Activated CD8-positive, alpha-beta memory T cell treated with anti-CD3 and anti-CD28 coated beads for 1 hour (primary cell): ENCODE measurements at places on chromosomes 4 and X.
A peak's percentile ranks its signal among the peaks of the same experiment; 100 is the strongest.

DNA sequence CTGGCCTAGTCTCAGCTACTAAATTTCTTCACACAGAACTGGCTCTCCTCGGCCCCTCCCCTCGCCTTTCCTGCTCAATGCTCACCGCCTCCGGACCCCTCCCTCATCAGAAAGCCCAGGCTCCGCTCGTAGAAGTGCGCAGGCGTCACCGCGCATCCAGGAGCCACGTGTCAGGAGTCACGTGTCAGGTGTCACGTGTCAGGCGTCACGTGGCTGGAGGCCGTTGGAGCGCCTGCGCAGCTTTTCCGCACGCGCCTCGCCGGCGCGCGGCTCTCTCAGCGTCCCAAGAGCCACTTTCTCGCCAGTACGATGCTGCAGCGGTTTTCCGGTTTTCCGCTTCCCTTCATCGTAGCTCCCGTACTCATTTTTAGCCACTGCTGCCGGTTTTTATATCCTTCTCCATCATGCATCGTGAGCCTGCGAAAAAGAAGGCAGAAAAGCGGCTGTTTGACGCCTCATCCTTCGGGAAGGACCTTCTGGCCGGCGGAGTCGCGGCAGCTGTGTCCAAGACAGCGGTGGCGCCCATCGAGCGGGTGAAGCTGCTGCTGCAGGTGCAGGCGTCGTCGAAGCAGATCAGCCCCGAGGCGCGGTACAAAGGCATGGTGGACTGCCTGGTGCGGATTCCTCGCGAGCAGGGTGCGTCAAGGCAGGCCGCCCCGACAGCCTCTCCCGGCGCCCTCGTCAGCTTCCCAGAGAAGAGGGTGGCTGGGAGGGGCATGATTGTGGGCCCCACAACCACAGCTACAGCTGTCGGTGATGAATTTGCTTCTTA lies at the start of gene SLC25A31:
TSS of gene SLC25A31 (plus strand) at position 259 of the 772 bp plus-strand sequence. CDS start at position 405, 146 bp downstream.
- no peak for DNase-seq

- no peak for DNase-seq
Observed at GRCh38 chr4:24810871-24811631, 15.7 kb downstream of the SOD3 start.

DNA sequence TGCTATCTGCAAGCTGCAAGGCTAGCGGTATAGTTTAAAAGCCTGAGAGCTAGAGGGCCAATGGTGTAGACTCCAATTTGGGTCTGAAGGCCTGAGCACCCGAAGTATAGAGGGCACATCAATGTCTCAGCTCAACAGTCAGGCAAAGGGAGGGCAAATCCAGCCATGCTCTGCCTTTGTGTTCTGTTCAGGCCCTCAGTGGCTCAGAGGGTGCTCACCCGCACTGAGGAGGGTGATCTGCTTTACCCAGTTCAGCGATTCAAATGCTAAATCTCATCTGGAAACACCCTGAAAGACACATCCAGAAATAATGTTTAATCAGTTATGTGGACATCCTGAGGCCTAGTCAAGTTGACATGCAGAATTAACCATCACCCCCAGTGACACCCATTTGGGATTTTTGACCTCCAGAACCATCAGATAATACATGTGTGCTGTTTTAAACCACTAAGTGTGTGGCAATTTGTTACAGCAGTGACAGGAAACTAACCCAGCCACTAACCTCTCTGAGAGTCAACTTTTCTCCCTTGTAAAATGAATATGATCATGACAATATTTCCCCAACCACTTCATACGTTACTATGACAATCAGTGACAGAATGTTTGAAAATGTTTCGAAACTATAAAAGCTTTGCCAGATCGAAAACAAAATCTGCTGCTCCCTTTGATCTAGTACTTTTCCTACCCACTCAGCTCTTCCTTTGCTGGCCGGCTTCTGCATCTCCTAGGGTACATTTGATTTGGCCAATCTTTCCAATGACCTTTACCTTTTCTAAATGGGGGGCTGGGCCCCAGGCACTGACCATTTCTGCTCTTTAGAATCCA lies 8.4 kb upstream of the TBL1X start:
- DNase-seq, result no peak

DNA sequence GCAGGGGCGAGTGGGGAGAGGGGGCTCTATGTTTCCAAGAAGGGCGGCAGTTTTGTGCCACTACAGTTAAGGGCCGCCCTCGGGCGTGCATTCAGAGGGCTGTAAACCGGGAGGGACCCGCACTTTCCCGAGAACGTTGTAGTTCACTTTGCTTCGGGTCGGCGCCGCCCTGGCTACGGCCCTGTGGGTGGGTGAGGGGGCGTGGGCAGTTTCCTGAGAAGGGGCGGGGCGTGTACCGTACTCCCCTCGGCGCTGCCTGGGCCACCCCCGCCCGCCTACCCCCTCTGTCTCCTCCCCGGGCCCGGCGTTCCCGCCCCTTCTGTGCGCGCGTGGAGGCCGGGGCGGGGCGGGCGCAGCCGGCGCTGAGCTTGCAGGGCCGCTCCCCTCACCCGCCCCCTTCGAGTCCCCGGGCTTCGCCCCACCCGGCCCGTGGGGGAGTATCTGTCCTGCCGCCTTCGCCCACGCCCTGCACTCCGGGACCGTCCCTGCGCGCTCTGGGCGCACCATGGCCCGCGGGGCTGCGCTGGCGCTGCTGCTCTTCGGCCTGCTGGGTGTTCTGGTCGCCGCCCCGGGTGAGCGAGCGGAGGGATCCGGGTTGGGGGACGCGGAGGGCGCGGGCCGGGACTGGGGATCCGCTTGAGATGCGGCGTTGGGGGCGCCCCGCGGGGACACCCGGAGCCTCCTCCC lies at the start of gene CD99:
TSS of gene CD99 (plus strand) at position 440 of the 687 bp plus-strand sequence. CDS start at position 506, 66 bp downstream.
- DNase-seq, result peak; percentile 85

DNA sequence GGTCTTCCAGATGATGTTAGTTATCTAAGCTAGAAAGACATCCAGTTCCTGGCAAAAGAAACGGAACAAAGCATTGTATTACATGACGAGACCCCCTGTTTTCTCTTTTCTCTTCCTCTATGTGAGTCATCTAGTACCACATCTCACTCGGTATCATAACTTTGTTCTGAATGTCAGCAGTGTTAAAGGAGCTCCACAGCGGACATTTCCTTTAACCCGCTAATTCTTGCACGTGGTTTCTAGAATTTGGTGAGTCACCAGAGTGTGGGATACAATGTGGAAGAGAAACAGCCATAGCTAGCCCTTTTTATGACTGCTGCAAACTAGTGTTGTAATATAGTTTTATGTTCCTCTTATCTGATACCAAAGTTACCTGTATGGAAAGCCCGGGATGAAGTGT lies 243.7 kb downstream of the TENM3 start:
- no peak for DNase-seq

DNA sequence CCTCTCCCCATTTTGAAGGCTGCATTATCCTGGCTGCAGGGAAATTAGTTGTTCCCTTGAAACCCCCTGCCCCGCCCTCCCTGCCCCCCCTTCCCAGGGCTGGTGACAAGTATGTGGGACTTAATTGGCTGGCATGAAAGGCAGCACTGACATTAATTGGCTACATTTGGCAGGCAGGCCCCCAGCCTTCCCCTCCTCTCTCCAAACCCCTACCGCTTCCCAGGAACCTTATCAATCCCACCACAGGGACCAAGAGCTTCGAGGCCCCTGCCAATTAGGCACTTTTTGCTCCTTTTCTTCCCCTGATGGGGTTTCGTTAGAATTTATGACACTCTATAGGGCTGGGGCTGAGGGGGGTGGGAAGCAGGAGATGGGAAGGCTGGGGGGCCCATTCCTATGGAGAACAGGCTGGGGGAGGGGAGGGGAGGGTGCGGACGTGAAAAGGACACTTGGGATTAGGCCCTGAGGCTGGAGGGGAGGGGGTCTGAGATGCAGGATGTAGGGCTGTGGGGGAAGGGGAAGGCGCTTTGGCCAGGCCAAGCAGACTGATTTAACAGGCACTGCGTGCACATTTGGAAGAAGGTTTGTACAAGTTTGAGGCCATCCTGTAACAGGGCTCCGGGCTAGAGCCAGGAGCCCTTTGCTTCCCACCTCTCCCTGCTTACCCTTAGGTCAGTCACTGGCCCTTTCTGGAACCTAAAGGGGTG lies 52.2 kb downstream of the EFNB1 start:
- no peak for DNase-seq

GRCh38 chrX:14829643-14830042 lies 43.2 kb downstream of the FANCB start:
- DNase-seq, result no peak

- no peak for DNase-seq
Observed at GRCh38 chrX:69185886-69186285, 20.6 kb upstream of the PJA1 start.

DNA sequence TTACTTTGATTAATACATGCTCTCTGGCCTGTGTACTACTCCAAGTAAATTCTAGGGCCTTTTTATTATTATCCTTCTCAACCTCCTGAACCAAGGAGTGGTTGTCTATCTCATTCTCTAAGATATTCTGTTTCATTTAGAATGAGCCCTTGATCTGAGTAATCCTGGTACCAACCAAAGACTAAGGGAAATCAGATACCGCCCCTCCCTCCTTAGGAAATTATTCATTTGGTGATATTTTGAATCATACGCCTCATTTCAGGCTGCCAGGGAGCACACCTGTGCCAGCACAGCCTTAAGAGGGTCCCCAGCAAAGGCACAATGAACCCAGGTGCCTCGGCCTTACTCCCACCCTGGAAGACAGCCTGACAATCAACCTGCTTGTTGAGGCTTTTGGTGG lies 73.2 kb upstream of the STARD8 start:
- DNase-seq, result no peak

- no peak for DNase-seq
Observed at GRCh38 chrX:54248309-54248708, 65.3 kb upstream of the FAM120C start.

- DNase-seq, result no peak
Observed at GRCh38 chr4:152896811-152897210, 39.3 kb upstream of the FHDC1 start.
